ENCODE measurements at places on chromosomes 4 and X.
A peak's percentile ranks its signal among the peaks of the same experiment; 100 is the strongest.

DNA sequence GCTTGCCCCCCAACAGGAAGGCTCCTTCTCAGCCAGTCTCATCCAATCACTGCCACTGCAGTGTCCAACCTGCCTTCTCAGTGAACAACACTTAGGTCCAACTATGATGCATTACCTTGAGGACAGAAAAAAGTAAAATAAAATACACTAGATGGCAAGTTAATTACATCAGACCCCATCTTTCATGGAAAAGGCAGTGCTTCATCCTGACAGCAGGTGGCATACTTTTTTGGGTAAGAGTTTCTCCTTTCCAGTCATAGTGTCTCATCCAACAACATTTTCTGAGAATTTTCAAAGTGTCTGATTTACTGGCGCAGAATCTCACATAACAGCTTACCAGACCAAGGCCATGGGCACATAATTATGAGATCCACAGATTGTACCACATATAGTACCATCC lies 1742.8 kb downstream of the PCDH7 start:
- DNase-seq: no peak

- DNase-seq: no peak
Measured at GRCh38 chrX:7055386-7056137, 92.0 kb upstream of the STS start.

DNA sequence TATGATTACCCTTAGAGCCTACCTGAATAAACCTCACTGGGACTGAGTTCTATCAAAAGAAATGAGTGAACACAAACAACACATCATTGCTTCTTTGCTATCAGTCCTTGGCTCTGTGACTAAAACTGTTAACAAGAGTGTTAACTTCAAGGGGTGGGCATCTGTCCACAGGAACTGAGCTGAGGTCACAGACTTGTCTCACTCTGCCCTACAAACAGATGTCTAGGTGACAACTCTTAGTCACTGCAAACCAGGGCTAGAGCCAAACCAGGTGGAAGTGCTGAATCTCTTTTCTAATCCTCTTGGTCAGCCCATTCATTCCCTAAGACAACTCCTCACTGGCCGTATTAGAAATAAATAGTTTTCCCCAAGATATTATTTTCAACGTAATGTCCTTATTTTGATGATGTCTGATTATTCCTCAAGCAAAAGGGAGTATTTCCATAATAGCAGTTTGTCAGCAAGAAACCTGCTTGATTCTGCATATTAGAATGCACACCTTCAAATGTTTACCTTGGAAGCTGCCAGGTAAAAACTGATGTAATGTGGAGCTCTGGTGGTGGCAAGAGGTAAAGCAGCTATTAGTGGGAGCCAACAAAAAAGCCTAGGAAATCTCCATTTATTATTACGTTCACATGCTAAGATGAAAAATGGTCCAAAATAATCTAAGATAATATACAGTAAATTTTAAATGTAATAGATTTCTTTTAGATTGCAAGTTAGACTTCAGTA lies 4.0 kb downstream of the COL25A1 start:
- DNase-seq: peak; percentile 2

DNA sequence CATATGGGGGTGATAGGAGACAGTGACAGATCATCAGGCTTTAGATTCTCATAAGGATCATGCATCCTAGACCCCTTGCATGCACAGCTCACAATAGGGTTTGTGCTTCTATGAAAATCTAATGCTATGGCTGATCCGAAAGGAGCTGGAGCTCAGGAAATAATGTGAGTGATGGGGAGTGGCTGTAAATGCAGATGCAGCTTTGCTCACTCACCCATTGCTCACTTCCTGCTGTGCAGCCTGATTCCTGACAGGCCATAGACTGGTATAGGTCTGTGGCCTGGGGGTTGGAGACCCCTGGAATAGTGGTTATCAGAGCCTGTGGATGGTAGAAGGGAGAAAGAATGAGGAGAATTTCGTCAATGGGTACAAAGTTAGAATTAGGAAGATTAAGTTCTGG lies 2751.1 kb downstream of the ARAP2 start:
- DNase-seq: peak; percentile 25

All from Daoy (cell line).